ENCODE measurements at places on chromosomes 3 and 15.

DNA sequence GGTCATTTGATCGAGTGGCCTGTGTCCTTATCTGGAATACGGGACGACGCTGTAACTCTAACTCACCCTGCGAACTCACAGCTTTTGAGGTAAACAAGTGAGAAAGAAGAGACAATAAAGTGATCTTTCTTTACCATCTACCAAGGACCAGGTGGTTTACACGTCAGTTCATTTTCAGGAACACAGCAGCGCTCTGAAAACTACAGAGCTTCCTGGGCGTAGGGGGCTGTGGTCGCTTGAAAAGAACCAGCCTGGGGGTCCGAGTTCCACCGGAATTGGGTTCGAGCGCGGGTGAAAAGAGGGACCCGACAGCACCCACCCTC lies 357 bp downstream of the KIAA1143 start:
- DNase-seq: no peak

- DNase-seq: no peak
These were observed 785.9 kb downstream of the GRM7 start for GRCh38 chr3:7646851-7647250.

DNA sequence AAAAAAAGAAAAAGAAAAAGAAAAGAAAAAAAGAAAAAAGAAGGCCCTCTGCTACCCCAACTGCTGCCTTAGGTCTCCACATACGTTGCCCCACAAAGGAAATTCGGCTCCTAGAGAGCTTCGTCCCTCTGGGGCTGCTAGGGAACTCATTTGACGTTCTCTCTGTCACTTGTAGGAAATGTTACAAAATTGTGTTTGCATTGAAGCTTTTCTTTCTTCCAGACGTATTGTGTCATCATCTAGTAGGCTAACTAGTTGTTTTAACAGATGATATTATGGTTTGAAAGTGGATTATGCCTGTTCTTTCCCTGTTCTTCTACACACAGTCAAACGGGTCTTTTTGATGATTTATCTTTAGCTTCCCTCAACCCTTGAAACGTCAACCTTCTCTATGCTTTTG lies 125.3 kb downstream of the BDH1 start:
- DNase-seq: no peak

DNA sequence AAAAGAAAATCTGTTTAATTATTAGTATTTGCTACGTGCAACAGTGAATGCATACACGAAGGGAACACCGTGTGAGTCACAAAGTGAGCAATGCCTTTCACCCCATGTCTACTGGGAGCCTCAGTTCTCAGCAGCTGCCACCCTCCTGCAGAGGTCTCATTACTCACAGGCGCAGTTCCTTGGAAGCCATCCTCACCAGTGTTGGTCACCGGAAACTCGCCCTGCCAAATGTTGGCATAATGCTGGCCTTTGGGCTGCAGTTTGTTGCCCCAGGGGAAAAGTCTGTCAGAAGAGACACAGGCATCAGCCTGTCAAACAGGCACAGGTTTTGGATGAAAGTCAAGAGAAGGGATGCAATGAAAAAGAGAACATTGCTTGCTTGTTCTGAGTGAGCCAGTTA lies 50.1 kb downstream of the SUMF1 start:
- DNase-seq: peak; percentile 46

DNA sequence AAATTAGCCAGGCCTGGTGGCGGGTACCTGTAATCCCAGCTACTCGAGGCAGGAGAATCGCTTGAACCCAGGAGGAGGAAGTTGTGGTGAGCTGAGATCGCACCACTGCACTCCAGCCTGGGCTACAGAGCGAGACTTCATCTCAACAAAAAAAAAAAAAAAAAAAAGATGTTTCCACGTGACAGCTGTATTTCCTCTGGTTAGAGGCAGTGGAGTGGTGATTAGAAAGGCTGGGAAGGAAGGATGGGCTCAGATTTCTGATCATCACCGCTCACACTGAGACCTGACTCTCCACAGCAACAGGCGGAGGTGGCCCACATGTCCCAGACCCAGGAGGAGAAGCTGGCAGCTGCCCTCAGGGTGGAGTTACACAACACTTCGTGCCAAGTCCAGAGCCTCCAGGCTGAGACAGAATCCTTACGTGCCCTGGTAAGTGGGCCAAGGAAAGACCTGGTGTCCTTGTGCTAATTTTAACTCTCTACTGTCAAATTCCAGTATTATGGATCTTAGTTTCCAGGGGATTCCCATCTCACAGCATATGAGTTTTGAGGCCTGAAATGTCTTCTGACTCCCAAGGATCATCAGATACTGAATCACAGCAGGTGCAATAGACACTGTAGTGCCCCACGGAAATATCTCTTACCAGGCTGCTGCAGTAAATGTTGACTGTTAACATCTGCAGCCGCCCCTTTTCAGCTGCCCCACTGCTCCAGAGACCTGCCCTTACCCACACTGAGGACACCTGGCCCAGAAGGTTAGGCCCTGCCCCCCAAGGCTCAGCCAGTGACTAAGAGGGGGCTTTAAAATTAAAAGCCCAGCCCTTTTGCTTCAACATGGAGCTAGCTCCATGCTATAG lies 66.9 kb downstream of the BFSP2 start:
- no peak for DNase-seq

GRCh38 chr3:99774467-99774866 lies 43.2 kb upstream of the CMSS1 start:
- DNase-seq: peak; percentile 94

GRCh38 chr3:109081746-109082510 lies 36.0 kb downstream of the MORC1 start:
- DNase-seq: peak; percentile 12

DNA sequence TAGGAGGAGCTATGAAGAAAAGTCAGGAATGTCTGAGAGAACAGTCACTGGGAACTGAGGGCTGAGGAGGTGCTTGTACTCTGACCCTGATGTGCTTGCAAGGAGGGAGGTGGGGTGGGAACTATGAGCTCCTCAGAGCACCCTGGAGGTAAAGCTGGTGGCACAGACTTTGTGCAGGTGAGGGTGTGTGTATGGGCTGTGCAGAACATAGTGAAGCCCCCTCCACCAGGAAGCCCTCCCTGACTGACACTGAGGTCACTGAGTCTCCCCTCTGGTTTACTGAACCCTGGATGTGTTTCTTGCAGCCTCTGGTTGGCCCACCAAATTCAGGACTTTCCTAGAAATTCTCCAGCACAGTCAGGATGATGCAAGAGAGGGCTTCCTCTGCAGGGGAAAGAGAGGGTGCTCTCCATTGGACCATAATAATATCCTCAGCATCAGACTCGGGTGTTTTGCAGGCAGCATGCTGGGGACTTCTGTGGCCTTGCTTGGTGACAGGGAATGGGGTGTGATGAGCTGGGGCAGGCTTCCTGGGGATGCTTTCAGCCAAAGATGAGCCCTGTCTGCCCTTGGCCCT lies 1.5 kb upstream of the ISLR start:
- DNase-seq: no peak

DNA sequence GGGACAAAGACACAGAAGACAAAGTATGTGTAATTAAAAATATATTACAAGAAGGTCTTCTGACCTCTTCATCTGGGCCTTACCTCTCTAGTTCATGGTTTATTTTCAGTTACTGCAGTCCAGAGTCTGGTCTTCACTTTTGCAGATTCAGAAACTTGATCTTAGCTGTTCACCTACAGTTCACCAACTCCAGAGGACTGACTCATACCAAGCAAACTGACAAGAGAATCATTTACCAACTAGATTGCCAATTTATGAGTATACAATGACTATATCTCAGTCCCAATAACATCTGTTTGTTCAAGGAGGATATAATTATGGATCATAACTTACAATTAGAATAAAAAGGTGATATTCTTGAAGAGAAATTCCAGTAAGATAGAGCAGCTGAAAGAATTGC lies 9.0 kb downstream of the P2RY1 start:
- no peak for DNase-seq

- DNase-seq: no peak
These were observed 103.0 kb downstream of the GBE1 start for GRCh38 chr3:81658322-81658997.

- no peak for DNase-seq
These were observed 86.0 kb upstream of the NDN start for GRCh38 chr15:23773093-23773492.

- no peak for DNase-seq
These were observed 1.0 kb upstream of the PCCB start for GRCh38 chr3:136249091-136249490.

DNA sequence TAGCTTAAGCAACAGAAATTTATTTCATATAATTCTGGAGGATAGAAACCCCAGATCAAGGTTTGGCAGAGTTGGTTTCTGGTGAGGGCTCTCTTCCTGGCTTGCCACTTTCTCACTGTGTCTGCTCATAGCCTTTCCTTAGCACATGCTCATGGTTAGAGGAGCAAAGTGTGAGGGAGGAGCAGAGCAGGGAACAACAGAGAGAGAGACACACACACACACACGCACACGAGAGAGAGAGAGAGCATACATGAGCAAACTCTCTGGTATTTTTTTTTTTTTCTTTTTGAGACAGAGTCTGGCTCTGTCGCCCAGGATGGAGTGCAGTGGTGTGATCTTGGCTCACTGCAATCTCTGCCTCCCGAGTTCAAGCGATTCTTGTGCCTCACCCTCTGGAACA lies 36.8 kb upstream of the ZDHHC23 start:
- DNase-seq: peak; percentile 51

GRCh38 chr15:78536134-78536533 lies 4.1 kb upstream of the PSMA4 start:
- peak; percentile 15 for DNase-seq

- no peak for DNase-seq
These were observed 64.5 kb downstream of the AQR start for GRCh38 chr15:34905047-34905446.

DNA sequence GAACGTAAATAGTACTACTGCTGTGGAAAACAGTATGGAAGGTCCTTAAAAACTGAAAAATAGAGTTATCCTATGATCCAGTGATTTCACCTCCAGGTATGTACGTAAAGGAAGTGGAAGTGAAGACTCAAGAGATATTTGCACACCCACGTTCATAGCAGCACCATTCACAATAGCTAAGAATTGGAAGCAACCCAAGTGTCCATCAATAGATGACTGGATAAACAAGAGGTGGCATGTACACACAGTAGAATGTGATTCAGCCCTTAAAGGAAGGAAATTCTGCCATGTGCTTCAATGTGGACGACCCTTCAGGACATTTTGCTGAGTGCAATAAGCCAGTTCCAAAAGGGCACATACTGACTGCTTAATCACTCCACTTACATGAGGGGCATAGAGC lies 188.3 kb downstream of the APBA2 start:
- DNase-seq: no peak

- no peak for DNase-seq
These were observed 150.7 kb downstream of the ADAM10 start for GRCh38 chr15:58598829-58599210.

GRCh38 chr3:17006132-17006852 lies 121.5 kb downstream of the PLCL2 start:
- DNase-seq: no peak

- peak; percentile 96 for DNase-seq
These were observed 263.8 kb downstream of the FEZF2 start for GRCh38 chr3:62109534-62109933.

- DNase-seq: no peak
These were observed 3.3 kb upstream of the ABHD5 start for GRCh38 chr3:43687499-43687811.

GRCh38 chr3:180911876-180912303 lies 580 bp upstream of the FXR1 start:
- DNase-seq: no peak

DNA sequence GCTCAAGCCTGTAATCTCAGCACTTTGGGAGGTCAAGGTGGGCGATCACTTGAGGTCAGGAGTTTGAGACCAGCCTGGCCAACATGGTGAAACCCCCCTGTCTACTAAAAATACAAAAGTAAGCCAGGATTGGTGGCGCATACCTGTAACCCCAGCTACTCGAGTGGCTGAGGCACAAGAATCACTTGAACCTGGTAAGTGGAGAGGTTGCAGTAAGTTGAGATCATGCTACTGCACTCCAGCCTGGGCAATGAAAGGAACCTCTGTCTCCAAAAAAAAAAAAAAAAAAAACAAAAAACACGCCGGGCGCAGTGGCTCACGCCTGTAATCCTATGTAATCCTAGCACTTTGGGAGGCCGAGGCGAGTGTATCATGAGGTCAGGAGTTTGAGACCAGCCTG lies 18.9 kb upstream of the AP4E1 start:
- no peak for DNase-seq

DNA sequence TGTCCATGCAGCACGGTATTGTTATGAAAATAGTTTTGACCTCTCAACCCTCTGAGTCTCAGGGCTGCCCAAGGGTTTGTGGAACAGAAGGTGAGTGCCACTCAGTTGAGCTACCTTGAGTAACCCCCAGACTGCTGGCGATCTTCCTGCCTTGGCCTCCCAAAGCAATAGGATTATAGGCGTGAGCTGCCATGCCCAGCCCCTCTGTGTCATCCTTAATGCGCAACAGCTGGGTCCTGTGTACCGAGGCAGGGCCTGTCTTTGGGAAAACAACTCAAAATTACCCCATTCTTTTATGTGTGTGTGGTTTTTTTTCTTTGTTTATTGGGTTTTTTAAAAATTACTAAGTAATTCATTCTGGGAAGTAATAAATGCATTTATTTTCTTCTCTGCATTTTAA lies 78.3 kb upstream of the TPM1 start:
- DNase-seq: peak; percentile 57

- no peak for DNase-seq
These were observed 490.7 kb downstream of the GBE1 start for GRCh38 chr3:81270603-81271379.

- DNase-seq: no peak
These were observed 91.4 kb upstream of the SCN10A start for GRCh38 chr3:38907426-38907825.

DNA sequence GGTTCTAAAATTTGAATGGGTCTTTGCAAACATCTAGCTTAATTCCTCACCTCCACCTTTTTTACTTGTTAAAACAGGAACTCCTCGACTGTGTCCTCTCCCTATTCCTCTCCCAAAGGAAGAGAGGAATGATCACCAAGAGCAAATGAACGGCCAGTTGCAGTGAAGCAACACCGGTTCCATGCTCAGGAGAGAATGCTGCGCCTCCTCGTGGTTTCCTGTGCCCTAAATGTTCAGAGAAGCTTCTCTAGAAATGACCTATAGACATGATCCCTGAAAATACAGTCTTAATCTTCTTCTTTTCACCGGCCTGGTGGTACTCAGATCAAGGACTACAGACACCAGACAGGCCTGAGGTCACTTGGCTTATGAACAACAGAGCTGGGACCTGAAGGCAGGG lies 65.1 kb upstream of the GUCA1C start:
- no peak for DNase-seq

DNA sequence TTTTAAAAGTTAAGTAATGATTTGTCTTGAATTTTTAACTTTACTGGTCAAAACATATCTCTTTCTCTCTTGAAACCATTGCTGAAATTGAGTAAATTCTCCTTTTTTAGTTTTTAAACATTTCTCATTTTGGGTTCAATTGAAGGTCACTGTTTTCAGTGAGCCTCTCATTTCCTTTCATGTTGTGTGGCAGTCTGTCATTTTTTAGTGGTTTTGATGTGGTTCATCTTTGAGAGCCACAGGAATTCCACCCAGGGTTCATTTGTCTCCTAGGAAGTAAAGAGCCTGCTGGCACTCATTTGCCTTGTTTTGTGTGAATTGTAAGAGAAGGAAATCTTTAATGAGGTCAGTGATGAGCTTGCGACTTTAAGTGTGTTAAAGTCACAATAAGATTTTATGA lies 10.4 kb downstream of the CLDN11 start:
- peak; percentile 85 for DNase-seq
